ENCODE measurements at places on chromosomes 6 and 20. TPM values are rescaled to one million over a fixed set of nuclear protein-coding genes. Genes with fewer than 3 reads are reported as not detected.

DNA sequence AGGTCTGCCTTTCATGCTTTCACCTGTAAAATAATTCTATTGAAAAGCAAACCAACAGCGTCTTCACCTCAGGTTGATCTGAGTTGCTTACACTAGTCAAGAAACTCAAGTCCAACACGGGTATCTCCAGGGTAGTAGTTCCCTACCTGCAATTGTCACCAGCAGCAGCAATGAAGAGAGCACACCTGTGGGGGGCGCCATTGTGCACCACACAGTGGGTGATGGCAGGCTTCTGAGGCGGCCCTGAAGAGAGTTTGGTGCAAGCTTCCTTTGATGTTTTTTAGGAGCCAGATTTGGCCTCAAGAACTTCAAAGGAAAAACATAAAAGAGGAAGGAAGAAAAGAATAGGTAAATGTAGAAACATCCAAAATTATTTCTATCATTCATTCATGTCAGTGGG is 45.1 kb downstream of the KIAA0319 start:
- DNase-seq: no peak

GRCh38 chr6:90204327-90205056 is 92.2 kb downstream of the BACH2 start:
- DNase-seq: no peak

- DNase-seq: no peak
Observed at GRCh38 chr6:52293067-52293466, 8.5 kb upstream of the MCM3 start.

Gene CLDN20
- total RNA-seq: not detected

GRCh38 chr6:89597988-89598387 is 40.6 kb downstream of the LYRM2 start:
- DNase-seq: no peak

DNA sequence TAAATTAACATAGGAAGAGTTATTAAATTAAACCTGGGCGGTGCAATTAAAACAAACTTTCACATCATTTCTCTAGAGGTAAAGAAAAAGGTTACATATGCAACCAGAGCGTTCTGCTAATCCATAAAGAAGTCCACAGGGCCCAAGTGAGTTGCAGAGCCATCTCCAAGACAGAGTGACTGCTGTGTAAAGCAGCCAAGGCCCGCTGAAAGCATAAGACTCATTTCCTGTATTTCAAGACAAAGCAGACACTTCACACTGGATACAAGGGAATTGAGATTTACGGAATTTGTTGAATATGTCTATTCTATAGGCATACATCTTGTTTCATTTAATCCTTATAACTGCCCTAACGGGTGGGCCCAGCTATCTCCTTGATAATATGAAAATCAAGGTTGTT is 422.8 kb downstream of the CBLN4 start:
- DNase-seq: no peak

- no peak for DNase-seq
Observed at GRCh38 chr6:26561533-26562466, 23.6 kb downstream of the HMGN4 start.

DNA sequence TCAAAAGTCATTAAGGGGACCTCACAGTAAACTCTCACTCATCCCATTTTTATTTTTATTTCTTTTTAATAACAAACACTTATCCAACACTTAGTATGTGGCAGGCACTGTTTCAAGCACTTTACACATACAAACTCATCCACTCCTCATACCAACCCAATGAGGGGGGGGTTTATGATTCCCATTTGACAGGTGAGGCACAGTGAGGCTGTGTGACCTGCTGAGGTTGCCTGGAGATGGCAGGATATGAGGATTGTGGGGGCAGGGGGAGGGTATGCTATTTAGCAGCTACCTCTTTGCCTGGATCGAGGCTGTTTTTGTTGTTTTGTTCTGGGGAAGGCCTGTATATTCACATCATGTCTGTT is 219.8 kb downstream of the KIF16B start:
- DNase-seq: no peak

DNA sequence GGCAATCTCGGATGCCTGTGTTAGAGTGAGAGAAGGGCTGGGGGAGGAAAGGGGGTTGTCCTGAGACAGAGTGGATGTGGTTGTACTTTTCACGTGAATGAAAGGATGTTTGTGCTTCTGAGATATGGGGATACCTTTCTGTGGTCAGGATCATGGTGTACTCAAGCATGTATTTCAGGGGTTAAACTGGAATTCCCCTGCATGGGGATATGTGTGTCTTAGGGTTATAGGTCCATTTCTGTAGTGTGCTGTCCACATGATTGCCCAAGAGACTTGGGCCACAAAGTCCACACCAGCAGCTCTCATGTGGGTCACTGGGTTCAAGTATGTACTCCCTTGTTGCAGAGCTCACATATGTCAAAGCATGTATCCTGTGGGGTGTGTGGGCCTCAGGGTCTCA is 10.5 kb downstream of the SYNGAP1 start:
- DNase-seq: no peak

- no peak for DNase-seq
Observed at GRCh38 chr20:53163486-53163885, 191.3 kb downstream of the TSHZ2 start.

DNA sequence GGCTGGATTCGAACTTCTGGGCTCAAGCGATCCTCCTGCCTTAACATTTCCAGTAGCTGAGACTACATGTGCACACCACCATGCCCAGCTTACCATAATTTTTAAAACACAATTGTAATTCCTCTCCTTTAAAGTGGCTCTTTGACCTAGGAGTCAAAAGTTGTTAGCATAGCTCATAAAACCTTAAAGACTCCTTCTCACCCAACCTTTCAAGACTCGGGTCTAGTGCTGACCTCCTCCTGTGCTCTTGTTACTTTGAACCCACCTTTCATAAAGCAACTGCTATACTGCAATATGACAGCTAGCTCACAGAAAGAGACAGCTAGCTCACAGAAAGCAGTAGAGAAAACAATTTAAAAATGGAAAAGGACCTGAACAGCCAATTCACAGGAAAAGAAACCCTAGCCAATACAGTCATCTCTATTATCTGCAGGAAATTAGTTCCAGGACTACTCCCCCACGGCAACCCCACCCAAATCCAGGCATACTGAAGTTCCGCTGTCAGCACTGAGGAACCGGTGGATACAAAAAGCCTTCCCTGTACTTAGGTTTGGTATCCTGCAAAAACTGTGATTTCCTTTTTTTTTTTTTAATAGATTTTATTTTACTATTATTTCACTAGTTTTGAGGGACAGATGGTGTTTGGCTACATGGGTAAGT is 20.3 kb downstream of the SSR1 start:
- DNase-seq: no peak
